Lung (tissue), 17 donors: ENCODE measurements at places on chromosomes 11 and 22. TPM values are rescaled to one million over a fixed set of nuclear protein-coding genes. Genes with fewer than 3 reads are reported as not detected.
A peak's percentile ranks its signal among the peaks of the same experiment; 100 is the strongest.

The TMPRSS13 gene
- polyA plus RNA-seq = 9.1 TPM

The OR8G1 gene
- polyA plus RNA-seq = not detected

- DNase-seq = no peak
These were observed 238.8 kb upstream of the SYN3 start for GRCh38 chr22:33296941-33297340.

GRCh38 chr11:115665175-115665821 lies 161.1 kb upstream of the CADM1 start:
- no peak for DNase-seq

The OR8A1 gene
- polyA plus RNA-seq = not detected

DNA sequence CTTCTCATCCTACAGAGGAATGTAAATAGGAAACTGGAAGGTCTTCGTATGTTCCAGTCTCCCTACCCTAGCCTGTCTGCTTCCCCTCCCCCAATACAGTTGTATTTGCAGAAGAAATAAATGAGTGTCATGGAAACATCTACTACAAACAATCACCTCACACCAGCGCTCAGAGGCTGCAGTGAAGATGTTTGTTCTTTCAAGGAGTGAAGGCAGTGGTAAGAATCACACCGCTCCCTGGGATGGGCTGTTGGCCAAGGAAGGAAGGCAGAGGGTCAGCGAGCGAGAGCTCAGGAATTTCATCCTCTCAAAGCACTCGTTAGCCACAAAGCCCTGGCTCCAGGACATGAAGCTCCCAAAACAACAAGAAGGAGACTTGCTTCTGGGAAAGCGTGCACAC lies 1.1 kb upstream of the IGSF9B start:
- DNase-seq = no peak

The MIAT gene
- polyA plus RNA-seq = 1.7 TPM

GRCh38 chr11:68077617-68078582 lies 39.1 kb downstream of the TCIRG1 start:
- DNase-seq = no peak

- DNase-seq = no peak
These were observed 12.1 kb downstream of the MTNR1B start for GRCh38 chr11:92981508-92982043.

The GRM5 gene
- polyA plus RNA-seq = 0.02 TPM

DNA sequence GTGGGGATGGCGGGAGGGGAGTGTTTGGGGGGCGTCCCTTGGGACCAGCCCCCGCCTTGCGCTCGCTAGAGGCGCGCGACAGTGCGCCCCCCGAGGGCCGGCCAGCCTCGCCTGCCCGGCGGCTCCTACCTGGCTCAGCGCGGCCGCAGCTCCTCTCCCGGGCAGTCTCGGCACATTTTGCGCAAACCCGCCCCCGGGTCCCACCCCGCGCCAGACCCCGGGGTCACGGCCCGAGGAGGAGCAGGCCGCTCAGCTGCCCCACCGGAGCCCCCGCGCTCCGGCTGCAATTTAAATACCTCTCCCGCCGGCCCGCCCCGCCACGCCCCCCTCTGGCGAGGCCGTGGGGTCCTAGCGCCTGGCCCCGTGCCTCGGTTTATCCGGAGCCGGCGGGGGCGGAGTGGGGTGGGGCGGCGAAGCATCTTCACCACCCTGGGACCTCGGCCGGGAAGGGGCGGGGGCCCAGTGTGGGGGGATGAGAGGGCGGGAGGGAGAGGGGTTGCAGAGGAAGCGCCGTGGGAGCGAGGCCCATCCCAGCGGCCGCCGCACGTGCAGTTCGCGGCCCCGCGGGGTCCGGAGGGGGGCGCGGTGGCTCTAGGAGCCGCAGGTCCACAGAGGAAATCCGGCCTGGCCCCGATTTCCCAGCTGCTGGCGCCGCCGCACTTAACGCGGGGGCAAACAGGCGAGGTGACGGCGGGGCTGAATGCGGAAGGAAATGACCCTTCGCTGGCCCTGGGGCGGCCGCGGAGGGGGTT lies at the start of gene LRRC32:
Gene LRRC32 (minus strand): TSS at position 263 of the 752 bp plus-strand sequence. CDS start 4,793 bp downstream, outside the sequence.
- peak; percentile 58 for DNase-seq

The ZNRF3 gene
- polyA plus RNA-seq = 4.2 TPM

DNA sequence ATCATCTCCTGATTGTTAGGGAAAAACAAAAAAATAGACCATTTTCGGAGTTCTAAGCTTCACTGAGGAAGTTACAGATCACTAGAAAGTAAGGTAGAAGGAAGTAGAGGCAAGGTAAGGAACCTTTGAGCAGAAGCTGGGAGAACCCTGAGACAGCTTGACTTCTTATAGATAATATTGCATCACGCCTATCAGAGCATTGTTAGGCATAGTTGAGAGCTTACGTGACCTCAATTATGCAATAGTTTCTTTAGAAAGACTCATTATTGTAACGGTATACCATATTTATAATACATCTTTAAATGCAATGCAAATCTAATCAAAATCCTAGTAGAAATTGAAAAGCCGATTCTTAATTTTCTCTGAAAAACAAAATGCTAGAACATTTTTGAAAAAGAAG lies 4.9 kb downstream of the TBRG1 start:
- no peak for DNase-seq

DNA sequence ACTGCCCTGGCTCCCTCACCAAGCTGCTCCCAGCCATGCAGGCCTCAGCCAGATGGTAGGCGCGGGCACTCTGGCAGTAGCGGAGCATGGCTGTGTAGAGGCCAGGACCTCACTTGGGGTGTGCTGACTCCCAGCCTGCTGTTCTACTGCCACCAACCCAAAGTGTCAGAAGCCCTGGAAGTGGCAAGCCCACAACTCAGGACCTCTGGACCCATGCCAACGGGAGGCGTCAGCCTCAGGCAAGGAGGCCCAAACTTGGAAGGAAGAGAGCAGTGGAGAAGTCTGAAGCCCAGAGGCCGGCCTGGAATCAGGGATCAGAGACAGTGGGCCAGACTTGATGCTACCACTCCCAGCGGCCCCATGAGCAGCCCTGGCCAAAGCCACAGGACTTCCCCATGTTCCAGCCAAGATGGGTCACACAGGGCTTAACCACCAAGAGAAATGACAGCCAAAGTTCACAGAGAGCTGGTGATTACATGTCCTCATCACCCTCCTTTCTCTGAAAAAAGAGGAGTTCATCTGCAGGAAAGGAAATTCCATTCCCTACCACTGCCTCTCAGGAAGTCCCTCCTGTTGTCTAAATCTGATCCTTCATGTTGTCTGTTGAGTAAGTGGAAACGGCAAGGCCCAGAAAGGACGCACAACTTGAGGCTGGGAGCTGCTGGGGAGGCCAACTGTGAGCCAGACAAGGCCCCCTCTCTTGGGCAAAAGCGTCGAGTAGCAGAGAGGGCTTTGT lies 4.4 kb downstream of the ARRB1 start:
- peak; percentile 64 for DNase-seq

GRCh38 chr11:122242731-122243130 lies 126.7 kb upstream of the BLID start:
- no peak for DNase-seq

The MMP12 gene
- polyA plus RNA-seq = 2.5 TPM

DNA sequence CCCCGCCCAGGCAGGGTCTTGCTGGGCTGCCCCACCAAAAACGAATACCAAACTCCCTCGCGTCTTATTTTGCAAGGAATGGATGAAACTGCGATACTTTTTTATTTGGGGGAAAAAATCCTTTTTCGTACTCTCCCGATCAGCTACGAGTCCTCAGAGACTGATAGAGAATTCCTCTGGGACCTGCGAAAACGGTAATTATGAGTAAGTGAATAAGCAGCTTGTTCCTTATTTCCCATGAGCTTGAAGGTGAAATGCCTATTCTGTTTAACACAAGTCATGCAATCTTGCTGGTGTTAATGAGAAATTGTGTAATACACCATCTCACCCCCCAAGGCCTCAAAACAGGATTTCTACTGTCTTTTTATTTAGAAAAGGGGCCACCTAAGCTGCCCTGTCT lies 5.5 kb downstream of the GRK3 start:
- no peak for DNase-seq

- DNase-seq = no peak
These were observed 71.1 kb downstream of the NCAPD3 start for GRCh38 chr11:134152696-134153095.

DNA sequence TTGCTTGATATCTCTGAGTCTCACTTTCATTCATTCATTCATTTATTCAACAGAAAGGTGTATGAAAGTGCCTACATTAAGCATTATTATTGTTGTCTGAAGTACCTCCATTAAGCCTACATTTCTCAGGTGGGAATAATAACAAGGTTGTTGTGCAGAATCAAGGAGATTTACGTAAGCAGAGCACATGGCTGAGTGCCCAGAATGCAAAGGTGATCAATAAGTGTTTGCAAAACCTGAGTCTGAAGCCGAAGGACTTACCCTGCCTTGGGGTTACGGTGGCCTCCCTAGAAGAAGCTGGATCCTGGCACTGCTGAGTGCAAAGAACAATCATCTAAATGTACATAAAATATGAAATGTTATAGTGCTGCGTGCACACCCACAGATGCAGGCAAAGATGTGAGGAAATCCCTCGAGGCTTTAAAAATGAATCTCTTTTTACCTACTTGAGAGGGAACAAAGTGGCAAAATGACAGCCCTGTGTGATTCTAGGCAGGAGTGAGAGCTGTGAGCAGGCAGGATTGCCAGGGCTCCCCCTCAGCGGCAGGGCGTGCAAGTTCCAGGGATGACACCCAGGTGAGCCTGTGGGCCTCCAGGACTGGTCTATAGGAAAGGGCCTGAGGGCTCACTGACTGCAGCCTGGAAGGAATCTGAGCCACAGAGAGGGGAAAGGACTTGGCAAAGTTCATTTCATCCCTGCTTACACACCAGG lies 133.1 kb upstream of the TBCEL start:
- DNase-seq = no peak

GRCh38 chr22:47606426-47606825 lies 844.0 kb downstream of the TBC1D22A start:
- no peak for DNase-seq

The BCO2 gene
- polyA plus RNA-seq = 2.8 TPM

DNA sequence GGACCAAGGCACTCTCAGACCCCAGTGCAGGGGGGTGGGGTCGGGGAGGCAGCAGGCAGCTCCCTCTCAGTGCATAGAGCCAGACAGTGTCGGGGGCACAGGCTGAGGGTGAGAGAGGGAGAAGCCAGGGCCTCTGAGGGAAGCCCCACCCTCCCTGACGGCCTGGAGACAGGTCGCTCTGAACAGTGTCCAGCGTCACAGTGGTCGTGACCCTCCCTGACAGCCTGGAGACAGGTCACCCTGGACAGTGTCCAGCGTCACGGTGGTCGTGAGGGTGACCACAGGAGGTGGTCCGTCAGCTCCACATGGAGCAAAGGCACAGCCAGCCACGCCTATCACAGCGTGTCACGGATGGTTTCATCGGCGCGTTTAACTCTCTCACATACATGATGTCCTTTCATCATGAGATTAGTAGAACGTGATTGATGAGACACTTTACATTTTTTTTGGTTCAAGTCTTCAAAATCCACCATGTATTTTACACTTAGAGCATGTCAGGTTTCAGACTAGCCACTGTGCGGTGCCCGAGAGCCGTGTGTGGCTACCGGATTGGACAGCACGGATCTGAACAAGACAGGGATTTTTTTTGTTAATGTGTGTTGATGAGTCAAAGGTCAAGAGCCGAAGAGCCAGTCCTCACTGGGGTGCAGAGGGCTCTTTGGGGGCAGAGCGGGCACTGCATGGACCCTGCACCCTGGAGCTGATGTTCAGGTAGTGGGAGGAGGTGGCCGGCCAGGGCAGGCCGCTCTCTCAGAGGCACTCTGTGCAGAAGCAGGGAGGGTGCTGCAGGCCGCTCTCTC lies 23.9 kb upstream of the PANX2 start:
- peak; percentile 83 for DNase-seq

DNA sequence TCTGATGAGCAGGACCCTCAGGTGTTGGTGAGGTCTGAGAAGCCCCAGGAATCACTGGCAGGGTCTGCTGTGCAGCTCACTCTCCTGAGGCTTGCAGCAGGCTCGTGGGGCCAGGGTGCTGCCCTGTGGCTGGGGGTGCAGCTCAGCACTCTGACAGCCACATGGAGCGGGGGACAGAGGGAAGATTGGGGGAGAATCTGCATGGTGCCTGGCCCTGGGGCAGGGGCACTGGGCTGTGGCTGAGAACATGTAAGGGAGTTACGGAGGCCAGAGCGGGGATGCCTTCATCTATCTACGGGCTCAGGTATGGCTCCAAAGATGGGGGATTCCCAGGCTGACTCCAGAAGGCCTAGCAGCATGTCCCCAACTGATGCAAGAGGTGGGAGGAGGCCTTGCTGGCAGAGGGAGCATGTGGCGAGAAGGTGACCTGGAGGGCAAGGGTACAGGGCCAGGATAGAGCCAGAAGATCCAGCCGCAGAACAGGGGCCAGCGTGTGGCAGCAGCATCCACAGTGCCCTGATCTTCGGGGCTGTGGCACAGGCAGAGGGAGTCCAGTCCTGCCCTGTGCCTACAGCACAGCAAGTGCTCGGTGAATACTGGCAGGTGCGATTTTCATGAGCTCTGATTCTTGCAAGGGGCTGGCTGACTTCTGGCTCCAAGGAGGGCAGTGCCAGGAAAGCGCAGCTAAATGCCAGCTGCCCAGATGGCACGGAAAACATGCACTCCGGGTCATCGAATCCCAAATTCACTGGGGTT lies 184.7 kb downstream of the CTTN start:
- no peak for DNase-seq

The HBB gene
- 39.4 TPM for polyA plus RNA-seq

The L3MBTL2 gene
- 11.2 TPM for polyA plus RNA-seq

GRCh38 chr11:60899046-60899936 lies 7.1 kb downstream of the PRPF19 start:
- DNase-seq = peak; percentile 71

The MAPK8IP2 gene
- 0.91 TPM for polyA plus RNA-seq

- no peak for DNase-seq
These were observed 508.1 kb downstream of the TMEM135 start for GRCh38 chr11:87545858-87546257.

GRCh38 chr22:48752451-48753380 lies 1075.0 kb downstream of the BRD1 start:
- DNase-seq = no peak

GRCh38 chr11:8180469-8180868 lies 11.6 kb upstream of the RIC3 start:
- no peak for DNase-seq

DNA sequence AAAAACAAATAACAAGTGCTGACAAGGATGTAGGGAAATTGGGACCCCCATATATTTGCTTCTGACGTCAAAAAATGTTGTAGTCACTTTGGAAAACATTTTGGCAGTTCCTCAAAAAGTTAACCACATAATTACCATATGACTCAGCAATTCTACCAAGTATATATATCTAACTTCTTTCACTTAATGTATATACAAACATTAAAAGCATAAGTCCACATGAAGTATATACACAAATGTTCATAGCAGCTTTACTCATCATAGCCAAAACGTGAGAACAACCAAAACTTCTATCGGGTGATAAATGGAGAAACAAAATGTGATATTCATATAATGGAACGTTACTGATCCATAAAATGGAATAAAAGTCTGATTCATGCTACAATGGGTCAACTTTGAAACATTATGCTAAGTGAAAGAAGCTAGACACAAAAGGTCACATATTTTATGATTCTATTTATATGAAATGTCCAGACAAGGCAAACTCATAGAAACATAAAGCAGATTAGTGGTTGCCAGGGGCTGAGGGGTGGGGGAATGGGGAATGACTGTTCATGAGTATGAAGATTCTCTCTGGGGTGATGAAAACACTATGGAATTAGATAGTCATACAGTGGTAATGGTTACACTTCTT lies 48.7 kb upstream of the TEAD1 start:
- DNase-seq = no peak

GRCh38 chr11:87076260-87076783 lies 38.6 kb downstream of the TMEM135 start:
- DNase-seq = no peak

The BATF2 gene
- 3.7 TPM for polyA plus RNA-seq

The SYT13 gene
- 0.06 TPM for polyA plus RNA-seq
